ENCODE measurements at places on chromosomes 6 and 20.

DNA sequence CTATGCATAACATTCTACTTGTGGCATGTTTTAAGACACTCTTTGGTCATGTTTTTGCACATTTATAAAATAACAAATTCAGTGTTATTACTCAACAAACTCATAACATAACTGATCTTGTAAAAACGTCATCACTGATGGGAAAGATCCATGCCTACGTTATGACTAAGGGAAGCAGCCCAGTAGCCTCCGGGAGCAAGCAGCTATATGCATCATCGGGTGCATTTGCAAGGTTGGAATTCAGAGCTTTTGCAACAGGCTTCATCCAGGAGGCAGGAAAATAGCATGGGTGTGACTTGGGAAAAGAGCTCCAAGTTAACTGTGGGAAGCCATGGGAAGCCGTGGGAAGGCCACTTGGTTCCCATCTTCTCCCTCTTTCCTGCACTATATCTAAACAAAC is 271.6 kb upstream of the SGK1 start:
- no peak for DNase-seq

GRCh38 chr6:168318090-168318489 is 1.5 kb downstream of the DACT2 start:
- no peak for DNase-seq

- DNase-seq, result no peak
Observed at GRCh38 chr6:63609231-63609630, 26.4 kb upstream of the PHF3 start.

DNA sequence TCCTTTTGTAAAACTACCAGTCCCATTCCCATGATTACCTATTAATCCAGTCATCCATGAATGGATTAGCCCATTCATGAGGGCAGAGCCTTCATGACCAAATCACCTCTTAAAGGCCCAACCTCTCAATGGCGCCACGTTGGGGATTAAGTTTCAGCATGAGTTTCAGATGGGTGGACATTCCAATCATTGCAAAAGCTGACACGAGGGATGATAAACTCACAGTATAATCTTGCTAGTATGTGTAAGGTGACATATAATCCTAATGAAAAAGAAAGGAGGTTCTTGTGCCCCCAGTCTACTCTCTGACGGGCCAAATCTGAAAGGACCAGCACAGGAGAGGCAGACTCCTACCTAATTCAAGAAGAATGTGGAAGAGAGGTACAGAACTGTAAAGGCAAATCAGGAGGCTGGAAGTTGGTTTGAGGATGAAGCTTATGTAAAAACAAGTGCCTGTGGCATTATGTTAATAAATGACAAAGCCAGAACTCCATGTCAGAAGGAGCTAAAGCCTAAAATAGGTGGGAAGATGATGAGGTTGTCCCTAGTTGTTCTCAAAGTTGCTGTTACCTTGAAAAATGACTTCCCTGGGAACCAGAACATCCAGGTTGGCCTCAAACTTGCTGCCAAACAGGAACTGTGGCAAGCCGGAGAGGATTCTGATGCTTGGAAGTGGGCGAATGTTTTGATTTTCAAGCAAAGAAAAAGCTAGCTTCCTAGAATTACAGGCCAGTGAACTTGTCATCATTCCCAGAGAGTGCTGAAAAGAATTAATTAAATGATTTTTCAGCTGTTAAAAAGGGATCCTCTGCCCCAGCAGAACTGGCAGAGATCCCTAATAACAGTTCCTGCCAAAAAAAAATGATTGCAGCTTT is 106.5 kb upstream of the TIAM2 start:
- DNase-seq, result no peak

DNA sequence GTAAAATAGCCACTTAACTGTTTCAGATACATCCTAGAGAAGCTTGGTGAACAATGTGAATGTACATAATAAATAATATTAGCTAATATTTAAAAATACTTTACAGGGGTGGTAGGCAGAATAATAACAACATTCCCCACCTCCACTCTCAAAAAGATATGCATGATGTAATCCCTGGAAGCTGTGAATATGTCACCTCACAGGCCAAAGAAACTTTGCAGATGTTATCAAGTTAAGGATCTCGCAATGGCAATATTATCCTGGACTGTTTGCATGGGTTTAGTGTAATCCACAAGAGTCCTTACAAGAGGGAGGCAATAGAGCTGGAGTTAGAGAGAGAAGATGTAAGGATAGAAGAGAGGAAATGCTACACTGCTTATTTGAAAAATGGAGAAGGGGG is 7.0 kb upstream of the PTPRK start:
- DNase-seq, result no peak

GRCh38 chr20:40646361-40646760 is 42.7 kb downstream of the MAFB start:
- DNase-seq, result no peak

DNA sequence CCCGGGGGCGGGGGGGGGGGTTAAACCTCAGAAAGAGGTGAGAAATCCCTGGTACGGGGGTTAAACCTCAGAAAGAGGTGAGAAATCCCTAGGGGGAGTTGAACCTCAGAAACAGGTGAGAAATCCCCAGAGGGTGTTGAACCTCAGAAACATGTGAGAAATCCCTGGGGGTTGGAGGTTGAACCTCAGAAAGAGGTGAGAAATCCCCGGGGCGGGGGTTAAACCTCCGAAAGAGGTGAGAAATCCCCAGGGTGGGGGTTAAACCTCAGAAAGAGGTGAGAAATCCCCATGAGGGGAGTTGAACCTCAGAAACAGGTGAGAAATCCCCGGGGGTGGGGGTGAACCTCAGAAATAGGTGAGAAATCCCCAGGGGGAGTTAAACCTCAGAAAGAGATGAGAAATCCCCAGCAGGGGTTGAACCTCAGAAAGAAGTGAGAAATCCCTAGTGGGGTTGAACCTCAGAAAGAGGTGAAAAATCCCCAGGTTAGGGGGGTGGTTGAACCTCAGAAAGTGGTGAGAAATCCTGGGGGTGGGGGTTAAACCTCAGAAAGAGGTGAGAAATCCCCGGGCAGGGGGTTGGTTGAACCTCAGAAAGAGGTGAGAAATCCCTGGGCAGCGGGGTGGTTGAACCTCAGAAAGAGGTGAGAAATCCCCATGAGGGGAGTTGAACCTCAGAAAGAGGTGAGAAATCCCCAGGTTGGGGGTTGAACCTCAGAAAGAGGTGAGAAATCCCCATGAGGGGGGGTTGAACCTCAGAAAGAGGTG is 87.4 kb downstream of the PLG start:
- DNase-seq, result no peak

- no peak for DNase-seq
Observed at GRCh38 chr20:50734730-50735679, 3.6 kb downstream of the PARD6B start.

DNA sequence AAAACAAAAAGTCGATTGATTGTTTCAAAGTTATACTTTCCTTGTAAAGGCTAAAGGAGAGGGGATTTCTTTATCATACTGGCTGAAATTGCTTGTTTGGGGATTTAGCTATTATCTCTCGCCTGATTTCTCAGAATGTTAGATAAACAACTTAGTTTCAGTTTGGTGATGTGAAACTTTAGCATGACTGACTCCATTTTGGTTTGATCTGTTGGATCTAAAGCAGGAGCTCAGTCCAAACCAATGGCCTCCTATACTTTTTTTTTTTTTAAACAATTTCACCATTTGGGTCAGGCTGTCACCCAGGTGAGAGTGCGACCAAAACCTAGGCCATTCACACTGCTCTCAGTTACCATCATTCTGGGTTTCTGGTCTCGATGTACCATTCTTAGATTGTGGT is 45.4 kb upstream of the SLC16A10 start:
- DNase-seq, result no peak

GRCh38 chr6:166313255-166314070 is 5.3 kb upstream of the PRR18 start:
- DNase-seq, result peak; percentile 76

- no peak for DNase-seq
Observed at GRCh38 chr20:25014816-25015215, 22.3 kb upstream of the APMAP start.

DNA sequence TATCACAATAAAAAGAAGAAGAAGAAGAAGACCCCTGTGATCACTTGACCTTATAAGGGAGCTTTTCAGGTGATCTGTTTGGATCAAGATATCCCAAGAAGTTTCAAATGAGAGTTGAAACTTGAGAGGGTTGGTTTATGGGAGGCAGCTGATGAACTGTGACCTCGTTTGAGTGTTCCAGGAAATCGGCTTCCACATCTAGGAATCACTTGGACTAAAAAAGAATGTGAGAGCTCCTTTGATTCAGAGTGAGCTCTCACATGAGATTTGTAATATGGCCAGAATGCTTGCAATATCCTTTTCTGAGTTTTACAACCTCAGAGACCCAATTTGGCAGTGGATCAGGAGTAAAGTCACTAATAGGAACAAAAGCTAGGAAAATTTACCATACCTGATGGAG is 228.1 kb downstream of the ATXN1 start:
- DNase-seq, result no peak

DNA sequence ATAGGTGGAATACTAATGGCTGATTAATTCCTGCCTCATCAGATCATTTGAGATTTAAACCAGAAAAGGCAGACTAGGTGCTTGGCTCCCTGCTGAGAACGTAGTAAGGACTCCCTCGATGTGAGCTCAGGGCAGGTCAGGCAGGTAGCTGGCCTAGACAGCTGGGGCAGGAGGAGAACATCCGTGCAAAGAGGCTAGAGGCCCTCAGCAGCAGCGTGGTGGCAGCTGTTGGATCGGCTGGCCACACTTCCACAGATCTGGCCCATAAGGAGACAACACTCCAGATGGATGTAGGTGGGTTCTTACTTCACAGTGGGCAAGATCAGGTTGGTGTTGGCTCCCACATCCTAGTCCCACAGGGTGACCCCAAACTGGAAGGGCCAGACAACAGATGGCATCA is 38.5 kb downstream of the EYA2 start:
- no peak for DNase-seq

DNA sequence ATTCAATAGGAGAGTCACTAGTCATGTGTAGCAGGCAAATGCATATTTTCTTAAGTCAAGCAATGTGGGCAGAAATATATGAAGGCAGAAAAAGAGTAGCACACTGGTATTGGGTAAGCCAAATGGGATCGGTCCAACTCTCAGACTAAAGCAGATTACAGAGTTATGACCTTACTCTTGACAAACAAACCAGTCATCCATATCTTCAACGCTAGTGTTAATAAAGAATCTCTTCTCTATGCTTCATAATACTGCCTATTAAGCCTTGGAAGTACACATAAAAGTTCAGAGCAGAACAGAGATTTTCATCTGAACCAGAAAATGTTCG is 320.2 kb upstream of the JARID2 start:
- no peak for DNase-seq

GRCh38 chr20:36093025-36093803 is 61.3 kb upstream of the EPB41L1 start:
- DNase-seq, result peak; percentile 30

GRCh38 chr6:144741659-144742058 is 456.5 kb downstream of the UTRN start:
- DNase-seq, result no peak

GRCh38 chr6:21802175-21802822 is 208.7 kb downstream of the SOX4 start:
- no peak for DNase-seq
